Lower leg skin (tissue), 4 donors: ENCODE measurements at places on chromosomes 3 and 15. TPM values are rescaled to one million over a fixed set of nuclear protein-coding genes. Genes with fewer than 3 reads are reported as not detected.

TP63 gene
- 373 TPM for total RNA-seq

LTF gene
- total RNA-seq: 2.7 TPM

C3orf49 gene
- total RNA-seq: not detected

ARGFX gene
- total RNA-seq: not detected

SERPINI1 gene
- total RNA-seq: 0.42 TPM

ARNT2 gene
- 3.7 TPM for total RNA-seq

SIDT1 gene
- 2.7 TPM for total RNA-seq

CLRN1 gene
- not detected for total RNA-seq

CCDC80 gene
- 10.3 TPM for total RNA-seq

FSIP1 gene
- total RNA-seq: not detected

DNA sequence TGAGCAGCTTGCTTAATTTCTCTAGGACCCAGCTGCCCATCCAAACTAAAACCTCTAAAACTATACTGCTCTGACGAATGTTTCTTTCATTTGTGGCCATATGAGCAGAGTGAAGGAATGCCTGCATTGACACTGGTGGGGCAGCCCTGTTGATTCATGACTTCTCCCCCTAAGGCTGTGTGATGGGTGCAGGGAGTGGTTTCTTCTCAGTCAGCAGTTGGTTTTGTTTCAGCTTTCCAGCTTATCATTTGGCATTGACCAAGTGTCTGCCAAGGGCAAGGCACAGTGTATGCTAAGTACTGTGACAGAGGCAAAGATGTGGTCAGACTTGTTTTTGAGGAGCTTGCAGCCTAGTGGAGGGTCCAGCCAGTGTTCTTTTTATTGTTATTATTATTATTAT is 4.7 kb downstream of the ABHD6 start:
- no peak for DNase-seq

- no peak for DNase-seq
These were observed 37.4 kb upstream of the B3GNT5 start for GRCh38 chr3:183215591-183216202.

DNA sequence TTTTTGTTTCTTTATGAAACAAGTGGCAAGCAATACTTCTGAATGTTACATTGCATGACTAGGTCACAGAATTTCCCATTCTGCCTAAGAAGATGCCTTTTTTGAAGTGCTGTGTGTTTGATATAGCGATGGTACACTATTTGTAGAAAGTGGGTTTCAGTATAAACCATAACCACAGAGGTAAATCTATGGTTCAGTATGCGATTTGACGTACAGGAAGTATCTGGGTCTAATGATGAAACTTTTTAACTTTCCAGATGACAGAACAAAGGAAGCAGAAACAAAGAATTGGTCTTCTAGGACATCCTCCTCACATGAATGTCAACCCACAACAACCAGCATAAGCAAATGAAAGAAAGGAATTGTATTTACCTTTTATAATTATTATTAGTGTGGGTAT is 133.4 kb upstream of the BHLHE40 start:
- DNase-seq: no peak

GRCh38 chr15:64566629-64567427 is 106.5 kb downstream of the ZNF609 start:
- no peak for DNase-seq

DNA sequence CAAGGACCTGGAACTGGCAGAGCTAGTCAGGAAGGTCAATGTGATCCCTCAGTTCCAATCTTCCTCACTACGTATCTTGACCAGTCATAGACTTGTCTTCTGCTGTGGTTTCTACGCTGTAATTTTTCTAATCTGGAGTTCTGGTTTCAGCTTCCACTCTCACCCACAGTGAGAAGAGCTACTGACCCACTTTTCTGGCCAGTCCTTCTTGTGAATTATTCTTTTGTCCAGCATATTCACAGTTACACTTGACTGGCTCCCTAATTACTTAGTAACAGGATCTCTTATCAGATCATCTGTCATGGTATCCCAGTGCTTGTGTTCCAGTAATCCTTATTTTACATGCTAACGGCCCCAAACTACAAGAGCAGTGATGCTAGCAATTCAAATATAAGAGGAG is 72.4 kb upstream of the MME start:
- DNase-seq: no peak

DNA sequence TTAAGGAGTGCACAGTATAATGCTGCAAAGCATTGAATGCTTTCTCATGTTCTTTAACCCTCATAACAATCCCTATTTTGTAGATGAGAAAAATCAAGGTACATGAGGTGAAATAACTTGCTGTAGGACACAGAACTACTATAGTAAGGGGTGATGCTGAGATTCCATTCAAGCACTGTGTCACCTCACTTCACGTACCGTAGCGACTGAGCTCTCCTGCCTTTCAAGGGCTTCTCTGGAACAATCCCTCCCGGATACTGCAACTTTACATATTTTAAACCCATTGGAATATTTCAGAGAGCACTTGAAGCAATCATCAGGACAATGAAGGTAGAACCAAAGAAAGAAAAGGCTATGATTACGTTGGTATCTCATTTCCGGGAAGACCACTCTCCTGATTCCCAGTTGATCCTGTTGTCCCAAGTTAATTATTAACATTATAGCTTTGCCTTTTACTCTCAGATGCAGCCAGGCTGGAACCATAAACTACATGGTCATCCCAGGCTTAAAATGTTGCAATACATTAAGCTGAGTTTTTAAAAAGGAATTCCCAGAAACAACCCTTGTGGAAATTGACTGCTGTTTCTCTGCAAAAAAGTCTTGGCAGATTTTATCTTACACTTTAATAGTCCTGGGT is 252.2 kb upstream of the IGF1R start:
- DNase-seq: no peak

GRCh38 chr3:169953462-169954141 is 13.0 kb upstream of the SEC62 start:
- DNase-seq: no peak

DNA sequence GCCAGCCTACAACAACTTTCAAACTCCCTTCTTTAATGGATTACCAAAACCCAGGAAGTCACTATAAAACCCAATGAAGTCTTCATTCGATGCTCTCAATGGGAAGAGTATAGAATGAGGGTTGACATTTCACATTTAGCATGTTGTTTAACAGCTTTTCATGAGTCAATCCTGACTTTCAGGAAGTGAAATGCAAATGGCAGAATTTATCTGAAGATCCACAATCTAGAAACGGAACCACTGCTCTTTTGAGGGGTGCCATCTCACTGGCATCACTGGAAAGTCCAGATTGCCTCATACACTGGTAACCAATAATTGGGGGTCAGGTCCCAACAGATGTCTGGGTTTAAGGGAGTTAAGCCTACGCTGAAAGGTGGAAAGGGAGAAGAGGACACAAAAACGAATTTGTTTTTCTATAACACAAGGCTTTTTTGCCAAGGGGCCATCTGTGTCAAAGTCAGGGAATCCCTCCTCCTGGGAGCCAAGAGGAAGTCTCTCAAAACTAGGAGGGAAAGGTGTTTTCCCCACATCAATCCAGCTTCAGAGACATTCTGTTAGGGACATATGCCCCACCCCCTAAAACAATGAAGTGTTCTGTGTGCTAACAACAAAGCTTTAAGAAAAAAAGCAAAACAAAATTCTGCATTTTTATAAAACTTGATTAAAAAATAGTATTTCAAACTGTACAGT is 12.0 kb upstream of the ATP1B3 start:
- DNase-seq: no peak

- no peak for DNase-seq
These were observed 89.3 kb upstream of the C2CD4B start for GRCh38 chr15:62254137-62254934.

GRCh38 chr3:17799312-17799711 is 56.9 kb upstream of the TBC1D5 start:
- DNase-seq: no peak

GRCh38 chr3:52097851-52098507 is 41.6 kb upstream of the DUSP7 start:
- no peak for DNase-seq

GRCh38 chr3:129603991-129604749 is 2.3 kb downstream of the PLXND1 start:
- no peak for DNase-seq

DNA sequence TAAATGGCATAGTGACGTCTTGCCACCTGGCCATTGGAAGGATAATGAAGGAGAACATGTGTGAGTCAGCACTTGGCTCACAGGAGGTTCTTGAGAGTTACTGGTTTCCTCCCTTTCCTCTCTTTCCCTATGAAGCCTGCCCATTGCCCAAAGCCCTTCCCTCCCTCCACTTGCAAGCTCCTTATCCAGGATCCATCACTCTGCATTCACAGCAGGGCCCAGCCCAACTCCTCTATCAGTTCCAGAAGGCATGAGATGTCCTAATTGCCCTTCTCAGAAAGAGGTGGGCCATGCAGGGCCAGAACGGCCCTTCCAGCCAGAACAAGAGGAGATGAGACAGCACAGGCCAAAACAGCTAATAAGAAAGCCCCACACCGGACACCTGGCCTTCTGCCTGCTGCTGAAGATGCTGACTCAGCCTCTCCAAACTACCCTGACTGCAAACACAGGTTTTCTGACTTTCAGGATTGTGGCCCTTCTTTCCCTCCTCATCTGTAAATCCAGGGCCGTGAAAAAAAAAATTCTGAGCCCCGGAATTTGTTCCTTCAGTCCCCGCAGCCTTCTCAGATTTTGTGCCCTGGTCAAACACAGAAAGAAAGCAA is 29.7 kb downstream of the HAPLN3 start:
- DNase-seq: no peak

DNA sequence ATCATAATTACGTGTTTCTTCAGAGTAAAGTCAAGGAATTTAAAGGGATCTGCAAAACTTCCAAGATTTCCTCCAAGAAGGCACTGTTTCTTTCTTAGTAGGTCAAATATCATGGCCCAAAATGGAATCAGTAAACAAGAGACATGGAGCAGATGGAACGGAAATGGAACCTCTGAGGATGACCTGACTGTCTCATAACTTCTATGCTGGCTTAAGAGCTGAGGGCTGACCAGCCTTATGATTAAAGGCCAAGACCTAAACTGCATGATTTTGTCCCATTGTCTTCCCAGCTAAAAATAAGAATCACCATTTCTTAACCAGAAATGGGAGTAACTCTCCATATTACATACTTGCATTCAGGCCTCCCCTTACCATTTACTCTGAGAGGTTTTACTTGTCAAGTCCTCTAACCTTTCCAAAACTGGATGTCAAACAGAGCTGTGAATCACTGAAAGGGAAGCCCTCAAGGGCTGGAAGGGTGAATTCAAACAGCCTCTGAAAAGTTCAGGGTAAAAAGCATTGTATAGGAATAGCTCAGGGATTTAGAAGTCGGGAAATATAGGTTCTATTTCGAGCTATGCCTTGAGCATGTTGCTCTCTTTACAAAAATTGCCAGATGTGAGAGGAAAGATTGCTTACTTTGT is 103.7 kb downstream of the MEIS2 start:
- DNase-seq: no peak

DNA sequence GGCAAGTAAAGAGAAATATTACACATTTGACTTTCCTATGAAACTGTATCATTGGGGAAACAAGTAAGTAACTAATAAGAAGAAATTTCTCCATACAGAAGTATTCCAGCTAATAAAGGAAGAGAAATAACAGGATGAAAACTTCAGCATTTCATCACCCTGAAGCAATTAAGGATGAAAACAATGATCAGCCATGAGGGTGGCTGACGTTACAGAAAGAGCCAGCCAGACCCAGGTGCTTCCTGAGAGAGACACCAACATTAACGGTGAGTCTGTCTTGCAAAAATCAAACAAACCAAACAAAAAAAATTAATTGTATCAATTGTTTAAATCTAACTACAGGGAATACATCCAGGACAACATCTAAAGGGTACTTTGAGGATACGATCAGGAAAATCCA is 190.0 kb downstream of the ARRDC4 start:
- DNase-seq: no peak

- no peak for DNase-seq
These were observed 71.8 kb downstream of the CEMIP start for GRCh38 chr15:80850941-80851451.

GRCh38 chr15:57589754-57590153 is 1.9 kb upstream of the MYZAP start:
- no peak for DNase-seq

DNA sequence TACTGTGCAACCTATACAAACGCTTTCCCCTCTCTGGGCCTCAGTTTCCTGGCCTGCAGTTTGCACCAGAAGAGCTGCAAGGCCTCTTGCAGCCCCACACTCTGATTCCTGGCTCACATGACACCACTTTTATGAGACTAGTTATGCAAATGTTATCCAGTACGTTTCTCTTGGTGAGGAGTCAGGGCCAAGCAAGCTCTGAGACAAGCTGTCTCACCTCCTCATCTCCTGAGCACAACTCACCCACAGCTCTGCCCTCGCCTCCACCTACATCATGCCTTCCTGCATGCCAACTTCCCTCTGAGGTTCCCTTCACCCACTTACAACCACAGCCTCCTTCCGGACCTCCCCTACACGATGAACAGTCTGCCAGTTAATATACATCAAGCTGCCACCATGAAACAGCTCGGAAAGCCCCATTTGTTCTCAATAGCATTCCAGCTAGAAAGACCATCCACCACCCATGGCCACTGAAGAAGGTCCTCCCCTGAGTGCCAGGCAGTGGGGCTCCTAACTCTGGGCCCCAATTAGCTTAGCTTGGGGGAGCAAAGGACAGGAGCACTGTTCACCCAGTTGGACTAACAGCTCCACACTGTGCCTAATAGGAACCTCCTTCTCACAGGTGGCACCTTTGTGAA is 25.0 kb downstream of the CRYGS start:
- DNase-seq: no peak
